Stimulated activated CD8-positive, alpha-beta memory T cell treated with anti-CD3 and anti-CD28 coated beads, Interleukin-15, amount 100 ng/mL, for 24 hours (primary cell): ENCODE measurements at places on chromosomes 4 and X.

DNA sequence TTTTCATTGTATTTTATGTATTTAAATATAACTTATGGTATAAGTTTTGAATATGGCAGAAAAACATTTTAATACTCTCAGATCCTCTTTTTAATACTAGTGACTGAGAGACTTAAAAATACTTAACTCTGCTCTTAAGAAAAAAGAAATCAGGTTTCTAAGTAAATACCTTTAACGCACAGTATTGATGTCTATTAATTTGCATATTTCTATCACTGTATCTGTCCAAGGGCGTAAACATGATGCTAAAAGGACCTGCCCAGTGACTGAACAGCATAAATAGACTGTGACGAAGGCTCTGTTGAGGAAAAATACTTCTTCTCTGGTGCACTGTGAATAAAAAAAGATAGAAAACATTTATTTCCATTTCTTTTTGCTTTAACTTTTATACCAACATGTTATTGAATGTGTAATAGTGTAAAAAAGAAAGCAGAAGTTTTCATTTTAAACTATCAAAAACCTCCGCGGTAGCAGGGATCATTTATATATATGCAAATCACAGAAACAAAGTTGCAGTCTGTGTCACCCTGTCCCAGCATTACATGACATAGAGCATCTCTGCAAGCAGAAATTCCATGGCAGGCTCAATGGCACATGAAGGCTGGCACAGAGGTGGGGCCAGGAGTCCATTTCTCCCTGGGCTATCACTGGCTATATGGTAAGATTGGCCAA, 75.4 kb downstream of the ZAR1 start:
- DNase-seq, result no peak

DNA sequence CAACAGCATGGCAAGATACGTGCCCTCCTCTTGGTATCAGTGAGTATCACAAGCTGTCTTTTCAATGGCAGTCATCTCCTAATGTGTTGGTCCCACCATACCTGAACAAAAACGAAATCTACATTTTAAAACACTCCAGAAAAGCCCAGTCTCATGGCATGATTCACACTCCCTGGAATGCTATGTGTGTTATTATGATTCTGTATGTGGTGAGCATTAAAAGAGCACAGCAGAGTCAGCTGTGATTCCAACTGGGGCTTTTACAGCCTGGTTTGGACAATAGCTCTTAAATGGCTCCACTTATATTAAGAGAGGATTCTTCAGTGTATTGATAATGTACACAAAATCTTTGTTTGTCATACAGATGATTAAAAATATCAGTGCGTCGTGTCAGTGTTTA, 274.1 kb upstream of the GK2 start:
- no peak for DNase-seq

DNA sequence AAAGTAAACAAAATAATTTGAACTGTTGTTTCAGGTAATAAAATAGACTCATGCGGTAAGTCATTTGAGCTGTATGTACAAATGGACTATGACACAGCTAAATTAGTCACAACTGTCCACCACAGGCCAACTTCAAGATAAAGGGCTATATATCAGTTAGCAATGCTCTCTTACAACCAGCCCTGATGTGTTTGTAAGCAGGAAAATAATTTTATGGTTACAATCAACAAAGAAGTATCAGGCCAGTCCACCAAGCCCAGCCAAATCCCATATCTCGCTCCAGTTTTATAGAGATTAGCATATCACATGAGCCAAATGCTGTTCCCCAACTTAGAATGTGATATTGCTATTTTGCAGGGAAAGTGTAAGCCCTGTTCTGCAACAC, 511 bp upstream of the DUSP21 start:
- no peak for DNase-seq

GRCh38 chr4:42638993-42639392, 17.9 kb downstream of the ATP8A1 start:
- no peak for DNase-seq

- no peak for DNase-seq
Measured at GRCh38 chr4:118682928-118683327, 2.3 kb upstream of the METTL14 start.

- DNase-seq, result no peak
Measured at GRCh38 chrX:19964017-19964710, 26.7 kb downstream of the BCLAF3 start.

DNA sequence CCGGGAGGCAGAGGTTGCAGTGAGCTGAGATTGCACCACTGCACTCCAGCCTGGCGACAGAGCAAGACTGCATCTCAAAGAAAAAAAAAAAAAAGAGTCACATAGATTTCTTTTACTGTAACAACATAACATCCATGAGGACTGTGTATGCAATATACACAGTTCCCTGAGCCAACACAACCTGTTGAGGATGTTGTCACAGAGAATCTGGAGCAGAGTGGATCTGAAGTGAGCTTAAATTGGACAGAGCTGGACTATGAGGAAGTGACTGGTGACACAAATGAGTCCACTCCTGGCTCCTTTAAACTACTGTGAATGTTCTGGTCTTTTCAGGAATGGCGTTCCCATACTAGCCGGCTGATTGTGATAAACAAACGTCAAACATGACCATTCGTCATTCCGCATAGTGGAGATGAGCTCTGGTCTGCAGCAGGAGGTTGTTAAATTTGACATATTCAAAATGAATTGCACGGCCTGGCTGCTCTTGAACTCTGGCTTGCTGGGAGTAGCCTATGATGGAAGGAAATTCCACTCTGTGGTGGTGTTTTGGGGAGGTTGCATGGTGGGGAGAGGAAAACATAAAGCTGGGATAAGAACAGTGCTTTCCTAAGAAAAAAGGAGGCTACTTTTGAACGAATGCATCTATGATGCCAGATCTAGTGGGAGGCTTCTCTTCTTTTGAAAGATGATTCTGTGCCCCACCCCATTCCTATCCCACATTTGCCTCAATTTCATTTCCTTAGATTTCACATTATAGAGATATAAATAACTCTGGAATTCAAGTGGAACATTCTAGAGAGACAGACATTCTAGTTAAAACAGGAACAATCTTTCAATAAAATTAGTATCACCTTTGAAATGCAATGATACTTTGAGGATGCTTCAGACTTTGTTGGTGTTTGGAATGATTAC, 149.5 kb downstream of the SHROOM3 start:
- DNase-seq, result no peak

GRCh38 chrX:101419489-101419888, 11.5 kb downstream of the HNRNPH2 start:
- no peak for DNase-seq

DNA sequence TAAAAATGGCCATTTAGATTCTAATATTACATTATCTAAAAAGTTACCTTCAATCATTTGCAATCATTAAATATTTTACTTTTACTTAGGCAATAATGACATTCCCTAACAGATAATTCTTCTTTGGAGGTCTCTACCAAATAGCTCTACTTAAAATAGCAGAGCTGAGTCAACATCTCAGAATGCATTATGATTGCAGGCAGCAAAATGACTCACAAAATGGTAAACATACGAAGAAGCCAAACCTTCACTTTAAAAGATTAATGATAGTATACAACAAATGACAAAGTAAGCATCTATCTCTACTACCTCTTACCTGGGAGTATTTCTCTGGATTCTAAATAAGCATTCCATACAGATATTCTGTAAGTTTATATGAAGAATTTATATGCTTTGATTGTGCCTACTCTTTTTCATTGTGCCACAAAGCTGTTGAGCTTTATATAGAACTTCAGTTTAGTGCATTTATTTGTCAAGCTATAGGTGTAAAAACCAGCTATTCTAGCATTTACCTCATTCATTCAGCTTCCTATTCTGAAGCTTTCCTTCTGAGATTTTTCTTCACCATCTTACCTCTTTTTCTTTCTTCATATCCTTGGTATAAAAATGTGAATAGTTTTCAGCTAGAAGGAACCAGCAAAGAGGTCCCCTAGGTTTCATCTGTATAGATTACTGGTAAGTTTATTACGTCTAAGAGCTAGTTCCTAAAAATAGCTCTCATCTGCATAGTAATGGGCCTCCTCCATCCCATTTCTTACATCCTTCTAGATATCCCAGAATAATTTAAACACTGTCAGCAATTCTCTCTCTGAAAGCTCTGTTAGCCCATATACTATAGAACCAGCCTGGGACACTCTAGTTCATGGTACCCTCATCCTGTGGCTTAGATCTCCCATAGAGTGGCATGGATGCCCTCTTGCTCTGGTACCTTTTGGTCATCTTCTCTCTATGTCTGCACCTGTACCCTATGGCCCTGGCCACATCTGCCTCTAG, 17.2 kb upstream of the SPCS3 start:
- DNase-seq, result no peak

- DNase-seq, result no peak
Measured at GRCh38 chrX:18426004-18426320, 554 bp downstream of the CDKL5 start.

DNA sequence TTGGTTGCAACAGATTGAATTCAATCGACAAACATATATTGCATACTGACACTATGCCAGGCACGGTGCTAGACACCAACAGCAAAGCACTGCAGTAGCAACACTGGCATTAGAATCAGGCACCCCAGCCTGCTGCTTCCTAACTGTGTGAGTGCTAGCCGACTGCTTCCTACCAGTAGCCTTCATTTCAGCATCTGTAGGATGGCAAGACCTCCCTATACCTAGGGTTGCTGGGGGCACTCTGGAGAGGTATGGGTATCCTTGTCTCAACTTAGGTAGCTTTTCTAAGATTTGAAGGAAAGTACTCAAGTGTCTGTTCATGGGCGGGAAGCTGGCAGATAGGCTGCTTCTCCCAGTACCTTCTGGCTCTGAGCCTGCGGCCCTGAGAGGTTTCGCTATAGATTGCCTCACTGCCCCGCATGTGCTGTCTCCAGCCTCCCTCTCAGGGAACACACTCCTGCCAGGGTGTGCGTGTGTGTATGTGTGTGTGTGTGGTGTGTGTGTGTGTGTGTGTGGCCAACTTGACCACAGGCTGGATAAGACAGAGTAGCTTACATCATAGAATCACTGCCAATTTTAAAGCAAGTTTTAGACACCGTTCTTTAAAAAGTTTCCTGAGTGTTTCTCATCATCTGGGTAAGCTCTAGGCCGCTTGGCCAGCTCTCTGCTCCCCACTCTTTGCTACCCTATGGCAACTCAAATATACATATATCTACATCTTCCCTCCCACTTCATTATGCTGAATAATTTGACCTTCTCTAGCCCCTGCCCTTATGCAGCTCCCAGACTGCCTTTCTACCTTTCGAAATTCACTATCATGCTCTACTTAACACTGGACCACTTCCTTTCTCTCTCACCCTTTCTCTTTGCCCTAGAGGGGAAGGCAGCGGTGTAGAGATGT, 97.0 kb upstream of the PJA1 start:
- DNase-seq, result no peak

DNA sequence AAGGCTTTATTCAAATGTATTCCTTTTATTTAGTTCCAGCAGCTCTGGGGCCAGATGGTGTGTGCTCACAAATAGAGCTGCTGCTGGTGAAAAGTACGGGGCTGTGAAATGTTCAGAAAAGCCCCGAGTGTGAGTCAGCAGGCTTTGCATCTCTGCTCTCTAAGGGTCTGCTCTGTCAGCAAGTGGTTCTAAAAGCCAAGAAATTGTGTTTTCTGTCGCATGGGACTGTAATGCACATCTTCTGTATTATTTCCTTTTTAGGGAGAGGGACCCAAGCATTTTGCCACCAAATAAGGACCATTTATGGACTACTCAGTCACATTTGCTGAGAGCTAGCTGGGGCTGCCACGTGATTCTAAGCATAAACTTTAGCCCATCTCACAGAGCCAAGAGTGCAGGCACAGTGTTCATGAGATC, 82.9 kb upstream of the NHS start:
- no peak for DNase-seq

DNA sequence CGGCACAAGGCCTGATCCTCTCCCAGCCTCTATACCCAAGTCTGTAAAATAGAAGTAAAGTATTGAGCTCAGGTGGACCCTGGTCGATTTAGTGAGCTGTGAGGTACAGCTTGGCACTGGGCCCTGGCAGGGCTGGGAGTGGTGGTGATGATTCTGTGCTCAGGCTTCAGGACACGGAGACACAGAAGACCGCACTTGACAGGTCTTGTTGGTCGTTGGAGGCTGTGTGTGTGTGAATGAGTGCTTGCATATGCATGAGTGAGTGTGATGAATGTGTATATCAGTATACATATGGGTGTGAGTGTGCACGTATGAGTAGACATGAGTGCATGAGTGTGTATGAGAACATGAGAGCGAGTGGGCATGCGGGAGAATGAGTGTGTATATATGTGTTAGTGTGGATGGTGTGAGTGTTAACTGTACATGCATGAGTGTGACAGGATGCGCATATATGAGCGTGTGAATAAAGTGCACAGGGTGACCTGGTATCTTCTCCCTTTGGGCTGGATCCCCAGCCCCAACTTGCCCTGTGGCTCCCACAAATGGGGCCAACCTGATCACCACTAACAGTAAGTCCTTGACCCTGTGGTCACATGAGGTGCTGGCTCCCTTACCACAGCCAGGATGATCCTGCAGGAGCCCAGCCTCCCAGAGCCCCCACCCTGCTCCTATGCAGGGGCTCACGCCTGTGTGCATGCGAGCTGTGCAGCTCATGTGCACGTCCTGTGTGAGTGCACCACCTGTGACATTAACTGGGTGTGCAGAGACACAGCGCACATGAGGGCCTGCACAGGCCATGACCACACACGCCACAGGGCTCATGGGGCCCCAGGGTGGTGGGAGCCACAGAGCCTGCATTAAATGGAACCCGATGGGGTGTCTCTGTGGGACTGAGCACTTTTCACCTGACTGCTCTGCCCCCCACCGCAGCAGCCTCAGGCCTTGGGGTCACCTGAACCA, 20.8 kb downstream of the SH3BP2 start:
- DNase-seq, result no peak

- DNase-seq, result no peak
Measured at GRCh38 chr4:24837336-24837735, 42.0 kb downstream of the SOD3 start.

DNA sequence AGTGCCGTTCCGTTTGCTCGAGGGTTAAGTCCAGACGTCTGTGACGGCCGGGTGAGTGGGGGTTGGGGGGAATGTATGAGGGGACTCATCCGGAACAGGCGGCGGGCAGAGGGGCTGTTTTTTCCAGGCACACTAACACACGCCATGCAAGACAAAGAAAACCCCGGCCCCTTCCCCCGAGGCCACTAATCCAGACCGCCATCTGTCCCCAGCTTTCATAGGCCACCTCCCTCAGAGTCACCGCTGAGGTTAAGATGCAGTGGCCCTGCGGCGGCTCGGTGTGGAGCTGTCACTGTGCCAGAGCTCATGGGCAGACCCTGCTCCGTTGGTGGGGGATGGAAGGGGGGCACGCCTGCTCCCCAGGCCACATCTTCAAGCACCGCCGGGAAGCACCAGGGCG, 34.1 kb downstream of the SORCS2 start:
- no peak for DNase-seq

DNA sequence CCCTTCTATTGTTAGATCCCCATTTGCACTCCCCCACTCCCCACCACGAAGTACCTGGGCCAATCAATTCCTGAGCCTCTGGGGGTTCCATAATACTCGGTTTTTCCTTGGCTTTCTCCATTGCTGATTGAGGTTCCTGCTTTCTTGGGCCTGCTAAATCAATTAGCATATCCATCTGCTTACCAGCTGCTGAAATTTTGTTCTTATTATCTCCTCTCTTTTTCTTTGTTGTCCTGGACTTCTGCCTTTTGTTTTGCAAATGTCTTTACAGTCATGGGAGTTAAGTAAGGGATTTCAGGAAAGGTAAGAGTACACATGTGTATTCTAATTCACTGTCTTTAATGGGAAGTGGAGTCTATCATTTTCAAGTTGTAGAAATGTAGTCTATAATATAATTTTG, 222.2 kb downstream of the MID1 start:
- no peak for DNase-seq

- DNase-seq, result no peak
Measured at GRCh38 chr4:2591189-2591588, 54.7 kb downstream of the FAM193A start.

- DNase-seq, result no peak
Measured at GRCh38 chrX:48747415-48748016, 14.0 kb upstream of the GLOD5 start.

GRCh38 chr4:24703298-24703697, 92.1 kb upstream of the SOD3 start:
- no peak for DNase-seq
